Activated CD8-positive, alpha-beta memory T cell treated with anti-CD3 and anti-CD28 coated beads, Interleukin-2, amount 50 U/mL, for 48 hours (primary cell): ENCODE measurements at places on chromosomes 2 and 18.

DNA sequence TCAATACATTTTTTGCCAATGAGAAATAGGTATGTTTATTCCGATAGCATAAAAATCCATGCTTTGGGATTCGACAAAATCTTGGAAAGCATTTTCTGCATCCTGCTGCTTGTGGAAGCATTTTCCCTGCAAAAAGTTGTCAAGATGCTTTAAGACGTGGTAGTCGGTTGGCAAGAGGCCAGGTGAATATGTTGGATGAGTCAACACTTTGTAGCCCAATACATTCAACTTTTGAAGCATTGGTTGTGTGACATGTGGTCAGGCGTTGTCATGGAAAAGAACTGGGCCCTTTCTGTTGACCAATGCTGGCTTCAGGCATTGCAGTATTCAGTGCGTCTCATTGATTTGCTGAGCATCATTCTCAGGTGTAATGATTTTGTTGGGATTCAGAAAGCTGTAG lies 764.5 kb downstream of the TRIB2 start:
- no peak for DNase-seq

- no peak for DNase-seq
Measured at GRCh38 chr2:238483656-238484055, 56.9 kb downstream of the ASB1 start.

DNA sequence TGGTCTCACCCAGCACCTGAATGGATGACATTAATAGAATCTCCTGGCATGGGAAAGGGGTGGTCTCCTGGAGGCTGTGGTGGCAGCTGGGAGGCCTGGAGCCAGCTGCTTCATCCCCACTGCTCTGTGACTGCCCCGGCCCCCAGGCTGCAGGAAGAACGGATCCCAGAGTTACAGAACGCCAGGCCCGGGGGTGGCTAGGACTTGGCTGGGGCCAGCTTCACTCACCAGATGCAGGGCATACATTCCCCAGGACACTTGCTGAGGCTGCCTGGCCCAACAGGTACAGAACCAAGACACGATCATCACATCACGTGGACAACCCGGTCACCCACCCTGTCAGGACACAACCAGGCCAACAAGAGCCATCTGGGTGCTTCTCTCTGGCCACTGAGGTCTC lies 178.6 kb upstream of the SALL3 start:
- no peak for DNase-seq

DNA sequence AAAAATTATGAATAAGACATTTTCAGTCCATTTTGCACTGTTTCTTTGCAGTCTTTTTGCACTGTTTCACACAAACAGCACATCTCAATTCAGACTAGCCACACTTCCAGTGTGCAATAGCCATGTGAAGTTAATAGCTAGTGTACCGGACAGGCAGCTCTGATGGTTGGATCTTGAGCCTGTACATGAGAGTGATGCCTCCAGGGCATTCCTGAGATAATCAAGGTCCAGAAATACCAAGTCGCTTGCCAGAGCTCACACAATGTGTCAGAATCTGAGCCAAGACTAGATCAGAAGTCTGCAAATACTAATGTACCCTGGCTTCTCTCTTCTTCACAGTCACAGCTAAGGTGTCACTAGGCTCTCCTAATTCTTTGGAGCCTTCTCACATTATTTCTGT lies 180.2 kb downstream of the OSR1 start:
- no peak for DNase-seq

DNA sequence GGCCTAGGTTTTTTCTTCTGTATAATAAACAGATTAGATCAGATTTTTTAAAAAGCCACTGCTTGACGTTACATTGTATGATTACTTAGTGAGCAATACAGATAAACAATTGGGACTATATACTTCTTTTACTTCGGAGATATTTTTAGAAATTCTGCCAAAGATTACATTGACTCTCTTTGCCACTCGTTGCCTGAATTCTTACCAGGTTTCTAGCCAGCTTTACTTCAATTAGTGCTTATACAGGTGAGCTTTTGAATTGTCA lies 156.6 kb downstream of the HAUS1 start:
- no peak for DNase-seq

DNA sequence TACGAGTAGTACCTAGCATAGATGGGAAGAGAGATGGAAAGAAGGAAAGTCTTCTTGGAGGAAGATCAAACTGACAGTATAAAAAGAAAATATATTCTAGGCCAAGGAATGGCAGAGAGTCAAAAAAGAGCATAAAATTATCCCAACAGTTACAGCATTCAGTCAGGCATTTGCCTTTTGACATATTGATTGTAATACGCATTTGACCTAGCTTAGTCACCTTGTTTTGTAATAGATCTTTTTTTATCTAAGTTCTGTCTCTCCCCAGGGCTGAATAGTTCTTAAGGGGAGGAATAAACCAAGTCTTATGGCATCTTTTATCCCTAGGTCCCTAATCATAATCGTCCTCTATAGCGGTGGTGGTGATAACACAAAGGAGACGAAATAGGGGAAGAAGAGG lies 657.3 kb upstream of the PIK3C3 start:
- no peak for DNase-seq

DNA sequence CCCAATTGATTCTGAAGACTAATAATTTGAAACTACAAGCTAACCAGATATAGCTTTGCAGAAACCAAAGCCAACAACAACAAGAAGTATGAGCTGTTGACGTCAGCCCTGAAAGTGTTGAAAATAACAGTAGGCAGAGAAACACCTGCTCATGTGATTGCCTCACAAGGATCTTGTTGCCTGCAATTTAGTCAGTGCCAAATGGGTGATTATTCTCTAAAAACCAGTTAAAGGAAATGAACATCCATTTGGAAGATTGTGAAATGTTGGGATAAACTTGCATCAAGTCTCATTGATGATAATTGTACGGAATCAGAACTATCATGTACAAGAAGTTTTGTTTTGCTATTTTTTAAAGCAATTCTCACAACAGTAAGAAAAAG lies 2.8 kb downstream of the CYTIP start:
- DNase-seq: no peak

- DNase-seq: no peak
Measured at GRCh38 chr18:21406116-21406515, 164.1 kb downstream of the GREB1L start.

- no peak for DNase-seq
Measured at GRCh38 chr2:112579241-112579640, 5.2 kb upstream of the CHCHD5 start.

- no peak for DNase-seq
Measured at GRCh38 chr2:71933467-71934319, 214.0 kb downstream of the CYP26B1 start.

- DNase-seq: no peak
Measured at GRCh38 chr2:30334762-30335363, 103.5 kb downstream of the LBH start.

DNA sequence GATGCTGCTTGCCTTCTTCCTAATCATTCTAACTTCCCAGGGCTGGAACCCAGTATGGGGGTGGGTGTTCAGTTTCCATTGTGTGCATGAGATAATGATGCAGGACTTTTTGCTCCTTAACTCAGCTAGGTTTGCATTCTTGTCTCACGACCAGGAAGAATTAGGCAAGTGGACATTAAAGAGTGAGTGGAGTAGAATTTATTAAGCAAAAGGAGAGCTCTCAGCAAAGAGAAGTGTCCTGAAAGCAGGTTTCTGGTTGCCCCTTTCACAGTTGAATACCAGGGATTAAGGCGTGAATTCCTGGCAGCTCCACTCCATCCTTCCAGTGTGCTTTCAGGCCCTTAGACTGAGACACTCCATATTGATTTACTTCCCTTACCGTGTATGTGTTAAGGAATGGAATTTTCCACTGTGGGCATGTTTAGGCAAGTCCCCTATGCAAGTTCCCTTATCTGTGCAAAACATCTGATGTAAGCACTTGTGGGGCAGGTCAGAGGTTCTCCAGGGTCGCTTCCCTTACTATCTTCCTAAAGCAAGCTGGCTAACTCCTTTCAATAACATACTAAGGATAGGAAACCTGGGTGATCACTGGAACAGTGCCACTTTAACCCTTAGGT lies 126.5 kb downstream of the GPR39 start:
- DNase-seq: no peak

GRCh38 chr2:216554286-216554685 lies 55.6 kb downstream of the RPL37A start:
- no peak for DNase-seq

GRCh38 chr2:234957834-234958135 lies 6.0 kb downstream of the SH3BP4 start:
- DNase-seq: no peak

GRCh38 chr2:28370354-28370753 lies 22.3 kb upstream of the FOSL2 start:
- no peak for DNase-seq

GRCh38 chr2:135709992-135710391 lies 31.7 kb upstream of the UBXN4 start:
- DNase-seq: peak; percentile 88

- DNase-seq: no peak
Measured at GRCh38 chr2:191029280-191029950, 15.4 kb upstream of the STAT1 start.

DNA sequence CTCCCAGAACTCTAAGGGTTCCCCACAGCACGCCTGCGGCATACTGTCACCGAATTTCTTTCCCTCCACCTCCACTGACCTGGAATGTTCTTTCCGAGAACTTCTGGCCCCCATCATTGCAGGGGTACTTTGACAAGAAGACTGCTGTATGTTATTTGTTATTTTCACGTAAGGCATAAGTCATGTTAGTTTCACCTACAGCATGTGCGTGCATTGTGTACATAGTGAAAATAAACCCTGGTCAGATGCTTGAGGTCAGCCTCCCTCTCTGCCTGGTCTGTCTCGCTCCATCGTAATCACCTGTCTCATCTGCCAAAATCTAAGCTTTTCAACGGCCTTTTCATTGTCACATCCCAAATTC lies 4.1 kb downstream of the ABCG8 start:
- DNase-seq: no peak

- DNase-seq: peak; percentile 22
Measured at GRCh38 chr2:95274291-95275150, at the start of gene PROM2. Gene PROM2 (plus strand): TSS chr2:95274449. CDS start chr2:95274586, 137 bp downstream.

- DNase-seq: no peak
Measured at GRCh38 chr2:36277881-36278523, 77.6 kb upstream of the CRIM1 start.

DNA sequence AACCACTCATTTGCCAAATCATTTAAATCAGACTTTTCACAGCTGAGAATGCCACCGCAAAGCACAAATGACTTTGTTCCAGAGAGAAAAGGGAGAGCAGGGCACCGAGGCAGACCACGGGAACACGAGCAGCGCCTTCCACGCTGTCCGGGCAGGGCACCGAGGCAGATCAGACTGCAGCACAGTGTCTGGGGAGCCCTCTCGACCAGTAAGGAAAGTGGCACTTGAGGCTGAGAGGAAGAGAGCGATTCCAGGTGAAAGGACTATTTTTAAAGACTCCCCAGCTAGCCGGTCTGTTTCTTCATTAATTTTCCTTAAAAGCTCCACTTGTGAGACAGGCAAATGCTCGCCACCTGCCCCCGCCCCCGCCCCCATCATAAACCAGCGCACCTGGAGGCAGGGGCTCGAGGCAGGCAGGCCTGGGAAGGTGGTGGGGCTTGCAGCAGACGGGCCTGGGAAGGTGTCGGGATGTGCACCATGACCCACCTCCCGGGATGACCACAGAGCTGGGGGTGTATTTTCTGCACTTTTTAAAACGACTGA lies 80.9 kb upstream of the CTDP1 start:
- DNase-seq: no peak

- no peak for DNase-seq
Measured at GRCh38 chr2:163554864-163555263, 180.9 kb downstream of the FIGN start.

GRCh38 chr2:9805435-9806297 lies 37.6 kb upstream of the TAF1B start:
- DNase-seq: no peak

DNA sequence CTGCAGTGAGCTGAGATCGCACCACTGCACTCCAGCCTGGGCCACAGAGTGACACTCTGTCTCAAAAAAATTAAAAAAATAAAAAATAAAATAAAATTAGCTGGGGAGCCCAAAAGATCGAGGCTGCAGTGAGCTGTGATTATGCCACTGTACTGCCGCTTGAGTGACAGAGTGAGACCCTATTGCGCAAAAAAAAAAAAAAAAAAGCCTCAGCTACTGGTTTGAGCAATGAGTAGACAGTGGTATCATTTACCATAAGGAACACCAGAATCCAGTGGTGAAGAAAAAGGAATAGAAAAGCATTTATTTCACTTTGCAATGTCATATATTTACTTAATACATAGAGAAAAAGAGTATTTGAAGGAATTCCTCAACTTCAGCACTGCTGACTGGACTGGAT lies 3.0 kb downstream of the SAP130 start:
- no peak for DNase-seq

- DNase-seq: no peak
Measured at GRCh38 chr2:47033102-47033880, 117.7 kb upstream of the MCFD2 start.

- no peak for DNase-seq
Measured at GRCh38 chr2:37555457-37555856, 116.0 kb downstream of the CDC42EP3 start.

DNA sequence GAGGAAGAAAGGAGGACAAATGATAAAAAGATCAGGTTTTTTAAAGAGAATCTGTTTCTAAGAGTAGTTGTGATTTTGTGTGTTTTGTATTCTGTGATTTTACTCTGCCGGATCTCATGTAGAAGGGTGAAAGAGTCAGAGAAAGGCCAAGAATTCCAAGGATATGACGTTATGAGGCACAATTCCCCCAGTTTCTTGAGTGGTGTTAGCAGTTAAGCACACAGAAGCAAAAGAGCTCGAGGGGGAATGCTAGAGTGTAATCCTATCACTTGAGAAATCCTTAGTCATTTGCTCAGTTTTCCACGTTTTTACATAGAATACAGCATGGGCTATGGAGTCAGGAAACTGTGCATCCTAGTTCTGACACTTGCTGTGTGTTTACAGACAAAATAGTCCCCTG lies 34.8 kb downstream of the METTL4 start:
- no peak for DNase-seq

DNA sequence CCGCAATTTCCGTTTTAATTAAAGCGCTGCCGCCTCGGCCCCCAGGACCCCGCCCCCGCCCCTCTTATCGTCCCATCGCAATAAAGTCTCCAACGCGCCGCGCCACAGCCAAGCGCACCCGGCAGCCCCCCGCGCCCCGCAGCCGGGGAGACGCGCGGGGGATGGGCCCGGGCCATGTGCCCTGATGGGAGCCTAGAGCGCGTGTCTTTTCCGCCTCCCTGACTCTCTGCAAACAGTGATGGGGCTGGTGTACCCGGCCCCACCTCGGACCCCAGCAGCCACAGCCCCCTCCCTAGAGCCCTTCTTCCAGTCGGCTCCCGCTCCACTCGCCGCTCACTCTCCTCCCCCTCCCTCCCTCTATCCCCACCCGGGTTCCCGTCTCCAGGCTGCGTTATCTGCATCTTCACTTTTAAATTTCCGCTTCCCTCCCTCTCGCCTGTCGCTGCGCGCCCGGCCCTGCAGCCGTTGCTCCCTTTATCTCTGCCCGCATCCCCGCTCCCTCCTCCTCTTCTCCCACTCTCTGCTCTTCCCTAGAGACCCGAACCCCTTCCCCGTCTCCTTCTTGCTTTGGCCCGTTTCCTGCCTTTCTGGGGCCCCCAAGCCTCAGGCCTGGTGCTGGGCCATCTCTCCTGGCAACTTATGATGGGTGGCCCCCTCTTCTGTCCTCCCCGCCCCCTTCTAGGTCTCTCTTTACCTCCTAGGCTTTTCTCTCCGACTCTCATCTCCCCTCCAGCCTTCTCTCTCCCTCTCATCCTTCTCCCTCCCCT lies 524 bp upstream of the FEV start:
- DNase-seq: peak; percentile 50
